DMS 273 treated with DMSO at 0.1 percent for 48 hours (cell line): ENCODE measurements at places on chromosomes 6 and 20.

DNA sequence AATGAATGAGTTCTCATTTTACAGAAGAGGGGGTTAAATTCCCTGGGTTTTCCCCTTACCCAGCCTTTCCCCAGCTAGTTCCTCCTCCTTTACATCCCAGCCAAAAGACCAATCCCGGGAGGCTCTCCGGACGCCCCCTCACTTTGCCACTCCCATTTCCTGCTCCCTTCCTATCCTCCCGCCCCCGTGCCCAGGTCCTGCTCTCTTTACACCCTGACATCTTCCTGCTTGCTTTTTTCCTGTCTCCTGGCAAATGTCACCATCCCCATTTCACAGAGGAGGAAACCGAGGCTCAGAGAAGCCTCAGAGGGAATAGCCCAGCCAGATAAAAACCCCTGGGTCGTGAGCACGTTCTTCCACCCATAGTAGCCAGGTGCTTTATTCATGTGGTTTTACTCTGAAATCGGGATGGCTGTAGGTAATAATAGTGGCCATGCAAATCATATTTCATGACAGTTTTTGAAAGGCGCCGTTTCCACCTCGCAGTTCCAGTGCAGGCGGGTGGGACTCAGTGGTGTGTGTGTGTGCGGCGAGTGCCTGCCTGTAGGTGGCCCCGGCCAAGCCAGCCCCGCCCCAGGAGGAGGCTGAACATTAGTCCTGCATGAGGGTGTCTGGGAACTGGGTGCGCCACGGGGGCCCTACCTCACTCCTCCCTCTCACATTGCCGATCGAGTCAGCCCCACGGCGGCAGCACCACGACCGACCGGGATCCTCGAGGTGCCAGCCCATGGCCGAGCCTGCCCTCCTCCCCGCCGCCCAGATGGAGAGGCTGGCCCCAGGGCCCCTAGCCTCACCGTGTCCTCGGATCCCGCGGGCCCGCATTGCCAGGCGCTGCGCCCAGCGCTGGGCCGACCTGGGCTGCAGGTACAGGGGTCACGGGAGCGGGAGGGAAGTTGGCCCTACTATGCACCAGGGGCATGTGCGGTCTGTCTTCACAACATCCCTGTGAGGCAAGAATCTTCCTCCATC is at the start of gene ARHGAP40:
Gene ARHGAP40 (plus strand): TSS at position 594 of the 969 bp plus-strand sequence.
- DNase-seq: no peak

GRCh38 chr6:13695252-13695651 is 16.4 kb downstream of the RANBP9 start:
- no peak for DNase-seq

GRCh38 chr6:41704656-41705310 is 30.6 kb downstream of the TFEB start:
- DNase-seq: no peak

DNA sequence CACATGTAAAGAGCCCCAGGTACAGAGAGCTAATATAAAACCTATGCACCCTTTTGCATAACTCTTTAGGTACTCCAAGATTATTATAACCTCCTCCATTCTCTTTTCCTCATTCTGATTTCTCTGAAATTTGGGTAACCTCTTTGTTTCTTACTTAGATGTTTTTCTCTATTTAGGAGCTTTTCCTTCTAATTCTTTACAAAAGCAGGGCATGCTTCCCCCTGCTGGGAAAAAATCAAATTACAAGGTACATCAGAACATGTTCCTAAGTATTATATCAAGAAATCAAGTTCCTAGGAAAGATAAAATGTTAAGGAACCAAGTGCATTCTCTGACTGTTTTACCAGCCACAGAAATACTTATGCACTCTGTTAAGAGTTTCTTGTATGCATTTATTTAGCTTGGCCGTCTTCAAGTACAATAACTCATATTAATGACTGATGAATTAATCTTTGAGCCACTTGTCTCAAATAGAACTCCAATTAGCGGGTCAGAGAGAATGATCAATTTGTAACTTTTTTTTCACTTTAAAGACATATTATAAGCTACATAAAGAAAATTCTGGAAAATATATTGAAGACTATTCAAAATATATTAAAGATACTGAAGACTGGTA is 2.1 kb downstream of the KHDRBS2 start:
- peak; percentile 6 for DNase-seq

GRCh38 chr20:49938173-49939163 is 2.3 kb downstream of the RNF114 start:
- no peak for DNase-seq

- no peak for DNase-seq
These were observed 788 bp downstream of the UST start for GRCh38 chr6:148747471-148748165.

- DNase-seq: no peak
These were observed 9.3 kb upstream of the FKBP1A start for GRCh38 chr20:1402149-1402548.

DNA sequence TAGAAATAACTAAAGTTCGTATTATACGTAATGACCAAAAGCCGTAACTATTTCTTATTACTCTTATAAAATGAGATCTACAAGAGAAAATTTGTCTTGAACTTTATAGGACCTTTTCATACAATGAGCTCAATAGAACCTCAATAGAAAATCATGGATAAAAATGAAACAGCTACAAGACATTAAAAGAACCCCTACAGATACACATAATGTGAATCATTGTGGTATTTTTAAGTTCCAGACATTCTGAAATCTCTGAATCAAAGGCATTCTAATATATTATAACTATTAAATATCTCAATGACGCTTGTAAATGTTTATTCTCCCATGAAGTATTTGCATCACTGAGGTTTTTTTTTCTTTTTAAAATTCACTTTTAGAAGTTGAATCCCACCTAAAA is 22.2 kb upstream of the POU3F2 start:
- DNase-seq: no peak

DNA sequence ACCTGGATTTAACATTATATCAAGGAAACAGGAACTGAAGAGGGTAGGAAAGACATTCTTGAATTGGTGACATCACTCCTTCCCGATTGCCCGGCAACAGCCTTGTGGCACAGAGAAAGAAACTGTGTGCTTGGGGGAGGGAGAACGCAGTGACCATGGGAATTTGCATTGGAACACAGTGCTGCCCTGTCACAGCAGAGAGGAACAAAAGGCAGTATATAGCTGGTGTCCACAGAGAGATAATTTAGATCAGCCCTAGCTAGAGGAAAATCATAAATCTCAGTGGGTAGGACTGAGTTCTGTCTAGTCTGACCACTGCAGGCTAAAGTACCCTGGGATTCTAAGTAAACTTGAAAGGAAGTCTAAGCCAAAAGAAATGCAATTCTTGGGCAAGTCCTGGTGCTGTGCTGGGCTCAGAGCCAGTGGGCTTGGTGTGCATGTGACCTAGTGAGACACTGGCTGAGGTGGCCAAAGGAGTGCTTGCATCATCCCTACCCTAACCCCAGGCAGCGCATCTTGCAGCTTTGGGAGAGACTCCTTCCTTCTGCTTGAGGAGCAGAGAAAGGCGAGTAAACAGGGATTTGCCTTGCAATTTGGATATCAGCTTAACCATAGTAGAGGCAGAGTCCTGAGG is 697.6 kb downstream of the HACE1 start:
- no peak for DNase-seq

- no peak for DNase-seq
These were observed 11.8 kb downstream of the GNAS start for GRCh38 chr20:58864346-58864745.

DNA sequence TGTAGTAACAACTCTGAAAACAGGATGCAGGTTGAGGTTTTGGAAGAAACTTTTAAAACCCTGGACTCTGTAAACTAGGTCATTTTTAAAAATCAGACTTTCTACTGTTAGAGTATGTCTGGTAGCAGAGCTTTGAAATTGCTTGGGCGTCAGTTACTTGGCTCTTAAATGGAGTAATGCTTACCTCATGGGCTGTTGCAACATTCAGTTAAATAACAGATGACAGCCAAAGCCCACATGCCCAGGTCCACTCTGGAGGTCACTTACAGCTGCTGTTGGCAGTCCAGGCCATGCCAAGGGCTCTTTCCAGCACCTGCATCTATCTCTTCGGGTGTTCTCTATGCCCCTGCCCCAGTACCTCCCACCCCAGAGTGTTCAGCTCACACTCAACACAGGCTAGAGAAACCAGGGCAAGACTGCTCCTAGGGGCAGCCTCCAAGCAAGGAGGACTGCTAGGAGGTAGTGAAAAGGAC is 96.4 kb downstream of the BANF2 start:
- no peak for DNase-seq

DNA sequence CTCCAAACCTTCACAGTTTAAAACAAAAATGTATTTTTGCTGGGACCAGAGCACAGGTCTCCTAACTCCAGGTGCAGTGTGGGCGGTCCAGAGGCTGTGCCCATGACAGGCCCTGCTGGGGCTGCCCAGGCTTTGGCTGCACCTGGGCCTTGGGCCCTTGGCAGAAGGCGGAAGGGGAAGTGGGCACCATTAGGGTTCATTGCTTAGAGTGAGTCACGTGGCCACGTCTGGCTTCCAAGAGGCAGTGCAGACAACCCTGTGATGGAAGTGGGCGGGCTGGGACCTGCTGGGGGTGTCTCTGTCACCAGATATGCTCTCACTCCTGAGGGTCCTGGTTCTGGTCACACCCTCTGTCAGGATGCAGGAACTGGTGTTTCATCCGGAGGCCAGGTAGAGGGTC is 302.2 kb downstream of the QKI start:
- no peak for DNase-seq

DNA sequence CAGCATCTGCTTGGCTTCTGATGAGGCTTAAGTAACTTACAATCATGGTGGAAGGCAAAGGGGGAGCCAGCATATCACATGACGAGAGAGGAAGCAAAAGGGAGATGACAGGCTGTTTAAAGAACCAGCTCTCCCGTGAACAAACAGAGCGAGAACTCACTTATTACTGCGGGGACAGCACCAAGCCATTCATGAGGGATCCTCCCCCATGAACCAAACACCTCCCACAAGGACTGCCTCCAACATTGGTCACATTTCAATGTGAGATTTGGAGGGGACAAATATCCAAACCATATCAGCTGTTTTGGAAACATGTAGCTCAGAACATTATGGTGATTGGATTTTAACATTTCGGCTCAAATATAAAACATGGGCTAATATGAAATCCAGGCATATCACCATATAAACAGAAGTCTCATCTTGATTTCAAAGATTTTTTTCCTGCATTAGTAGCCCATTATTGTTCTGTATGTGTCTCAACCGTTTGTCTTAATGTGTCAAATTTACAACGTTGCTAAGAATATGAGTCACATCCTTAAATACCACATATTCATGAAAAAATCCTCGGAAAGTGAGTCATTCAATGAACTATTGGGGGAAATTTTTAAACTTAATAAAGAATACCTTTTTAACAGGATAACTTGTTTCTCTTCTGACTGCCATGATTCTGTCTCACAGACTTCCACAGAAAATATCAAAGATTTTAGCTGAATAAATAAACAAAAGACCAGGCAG is 894.3 kb downstream of the TFAP2A start:
- DNase-seq: no peak

DNA sequence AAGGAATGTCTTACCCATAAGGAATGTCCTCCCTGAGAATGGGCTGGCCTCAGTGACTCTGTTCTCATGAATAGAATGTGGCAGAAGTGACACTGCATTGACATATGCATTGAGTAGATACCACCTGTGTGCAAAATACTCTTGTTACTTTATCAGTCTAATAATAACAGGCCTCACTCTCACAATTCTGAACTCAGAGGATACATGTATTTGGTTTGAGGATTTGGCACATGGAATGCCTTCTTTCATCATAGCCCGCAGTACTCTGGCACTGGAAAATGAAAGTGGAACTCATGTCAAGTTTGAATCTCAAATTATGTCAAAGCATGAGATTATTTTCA is 52.9 kb upstream of the PLCB4 start:
- no peak for DNase-seq

DNA sequence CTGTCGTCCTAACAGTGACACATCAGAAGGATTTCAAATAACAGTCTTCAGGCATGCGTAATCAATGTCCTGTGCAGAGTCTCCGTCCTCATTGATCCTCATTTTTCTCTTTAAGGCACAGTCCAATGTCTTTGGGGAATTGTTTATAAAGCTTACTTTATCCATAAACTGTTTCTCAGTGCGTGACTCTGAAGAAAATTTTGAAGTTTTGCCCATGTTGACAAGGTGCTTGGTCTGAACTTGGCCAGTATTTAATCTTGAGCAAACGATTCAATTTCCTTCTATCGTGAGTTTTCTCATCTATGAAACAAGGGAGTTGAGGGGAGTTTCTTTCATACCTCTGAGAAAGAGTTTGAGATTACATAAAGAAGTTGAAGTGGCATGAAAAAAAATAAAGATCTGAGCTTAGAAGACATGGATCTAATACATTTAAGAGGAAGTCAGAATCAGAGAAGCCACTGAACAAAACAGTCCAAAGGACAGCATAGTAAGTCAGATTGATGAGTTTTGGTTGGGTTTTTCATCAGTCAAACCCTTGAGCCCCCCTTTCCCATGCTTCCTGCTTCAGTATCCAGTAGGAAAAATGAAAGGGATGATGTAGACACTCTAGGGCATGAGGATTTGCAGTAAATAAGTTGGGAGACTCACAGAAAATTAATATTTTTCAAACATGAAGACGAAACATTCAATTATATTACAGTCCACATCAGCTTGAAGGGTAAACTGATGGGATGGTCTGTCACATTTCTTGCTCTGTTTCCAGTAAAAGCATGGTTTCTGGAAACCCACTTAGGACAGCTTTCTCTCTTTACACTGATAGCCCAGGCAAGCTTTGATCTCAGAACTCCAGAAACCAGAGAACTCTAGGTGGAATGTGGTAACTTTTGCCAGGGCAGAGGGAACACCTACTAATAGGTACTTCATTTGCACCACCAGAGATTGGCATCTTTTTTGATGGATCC is 8.1 kb downstream of the EDN1 start:
- DNase-seq: no peak

GRCh38 chr6:41519745-41520699 is 26.2 kb upstream of the FOXP4 start:
- no peak for DNase-seq

GRCh38 chr6:132728616-132729015 is 14.8 kb upstream of the VNN1 start:
- no peak for DNase-seq

DNA sequence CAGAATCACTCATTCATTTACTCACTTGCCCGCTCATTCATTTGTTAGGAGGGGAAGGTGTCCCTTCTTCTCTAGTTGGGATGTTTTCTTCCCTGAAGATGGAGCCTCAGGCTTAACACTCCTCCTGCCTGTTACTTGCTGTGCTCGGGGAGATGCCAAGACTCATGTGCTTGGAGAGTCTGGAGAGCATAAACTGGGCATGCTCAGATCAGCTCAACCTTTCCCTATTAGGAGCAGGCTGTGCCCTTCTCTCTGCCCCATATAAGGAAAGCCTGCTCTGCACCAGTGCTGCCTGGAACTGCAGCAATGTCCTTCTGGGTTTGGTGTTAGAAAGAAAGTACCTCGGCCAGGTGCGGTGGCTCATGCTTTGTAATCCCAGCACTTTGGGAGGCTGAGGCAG is 18.0 kb upstream of the UBE2V1 start:
- no peak for DNase-seq
